ENCODE measurements at places on chromosomes 5 and 9.

DNA sequence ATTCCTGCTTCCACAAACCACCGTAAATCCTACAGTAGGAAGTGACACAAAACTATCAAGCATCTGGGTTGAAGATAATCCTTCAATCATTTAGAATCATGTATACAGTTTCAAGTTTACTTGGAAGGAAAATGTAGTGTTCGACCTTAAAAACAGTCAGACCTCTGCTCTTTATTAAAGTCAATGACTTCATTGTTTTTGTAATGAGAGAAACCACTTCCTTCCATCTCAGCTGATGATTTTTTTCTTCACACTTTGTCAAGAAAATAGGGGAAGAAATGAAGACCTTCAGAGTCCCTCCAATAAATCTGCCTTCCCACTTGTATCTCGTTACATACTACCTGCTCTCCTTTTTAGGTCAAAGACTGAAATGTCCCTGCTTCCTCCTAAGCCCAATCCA, 30.1 kb downstream of the TUSC1 start:
- no peak for DNase-seq
- no peaks in the 10 kb centered on the region for H3K4me1 ChIP-seq
- no peak overlapping the region for H3K4me3 ChIP-seq
- H3K27me3 ChIP-seq, result no peaks in the 10 kb centered on the region
- H3K36me3 ChIP-seq, result no peaks in the 10 kb centered on the region
- H3K27ac ChIP-seq, result no peak overlapping the region

- no peaks in the 10 kb centered on the region for H3K27me3 ChIP-seq
- no peaks in the 10 kb centered on the region for H3K36me3 ChIP-seq
- H3K4me3 ChIP-seq, result no peak overlapping the region
- DNase-seq, result no peak
- H3K4me1 ChIP-seq, result no peaks in the 10 kb centered on the region
Measured at GRCh38 chr5:34564710-34565235, 91.4 kb upstream of the RAI14 start.

GRCh38 chr9:128428644-128429512, 8.2 kb downstream of the CERCAM start:
- DNase-seq, result no peak
- no peaks in the 10 kb centered on the region for H3K27me3 ChIP-seq
- no peaks in the 10 kb centered on the region for H3K36me3 ChIP-seq

- no peak overlapping the region for H3K4me3 ChIP-seq
- H3K36me3 ChIP-seq, result no peaks in the 10 kb centered on the region
- H3K27me3 ChIP-seq, result no peaks in the 10 kb centered on the region
- DNase-seq, result no peak
- H3K4me1 ChIP-seq, result no peaks in the 10 kb centered on the region
Measured at GRCh38 chr5:149672701-149673476, 57.2 kb upstream of the PPARGC1B start.

DNA sequence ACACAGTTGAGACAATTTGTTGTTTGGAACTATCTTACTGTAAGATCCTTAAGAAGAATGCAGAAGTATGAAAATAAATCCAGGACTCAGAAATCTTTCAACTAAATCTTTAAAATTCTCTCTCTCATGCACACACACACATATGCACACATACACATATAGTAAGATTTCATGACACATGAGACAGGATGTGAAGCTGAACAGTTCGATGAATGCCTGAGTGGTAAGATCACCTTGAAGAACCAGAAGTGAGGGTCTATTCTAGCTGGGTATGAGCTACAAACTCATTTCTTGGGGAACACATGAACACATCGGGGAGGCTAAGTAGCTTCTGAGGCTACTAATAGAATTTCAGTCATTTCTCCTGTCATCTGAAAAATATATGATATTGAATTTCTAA, 153.6 kb downstream of the TMC1 start:
- H3K4me3 ChIP-seq, result no peak overlapping the region
- no peak for DNase-seq
- no peak overlapping the region for H3K27ac ChIP-seq
- H3K27me3 ChIP-seq, result no peaks in the 10 kb centered on the region
- H3K36me3 ChIP-seq, result no peaks in the 10 kb centered on the region

GRCh38 chr5:80860924-80861613, 99.1 kb upstream of the RASGRF2 start:
- H3K27me3 ChIP-seq, result no peaks in the 10 kb centered on the region
- H3K4me3 ChIP-seq, result no peak overlapping the region
- H3K27ac ChIP-seq, result no peak overlapping the region
- DNase-seq, result no peak
- H3K4me1 ChIP-seq, result no peaks in the 10 kb centered on the region

GRCh38 chr9:20178197-20178596, 389.4 kb upstream of the SLC24A2 start:
- no peak for DNase-seq
- no peaks in the 10 kb centered on the region for H3K27me3 ChIP-seq
- no peaks in the 10 kb centered on the region for H3K4me1 ChIP-seq
- no peak overlapping the region for H3K27ac ChIP-seq
- no peaks in the 10 kb centered on the region for H3K36me3 ChIP-seq

GRCh38 chr9:125106285-125106893, 36.9 kb downstream of the SCAI start:
- no peak overlapping the region for H3K4me3 ChIP-seq
- H3K27me3 ChIP-seq, result no peaks in the 10 kb centered on the region
- DNase-seq, result no peak
- H3K27ac ChIP-seq, result no peak overlapping the region

GRCh38 chr9:107460153-107461023, 29.2 kb downstream of the KLF4 start:
- H3K4me1 ChIP-seq, result peaks cover 3% of the 10 kb centered on the region
- no peak for DNase-seq
- no peak overlapping the region for H3K4me3 ChIP-seq
- no peak overlapping the region for H3K27ac ChIP-seq

DNA sequence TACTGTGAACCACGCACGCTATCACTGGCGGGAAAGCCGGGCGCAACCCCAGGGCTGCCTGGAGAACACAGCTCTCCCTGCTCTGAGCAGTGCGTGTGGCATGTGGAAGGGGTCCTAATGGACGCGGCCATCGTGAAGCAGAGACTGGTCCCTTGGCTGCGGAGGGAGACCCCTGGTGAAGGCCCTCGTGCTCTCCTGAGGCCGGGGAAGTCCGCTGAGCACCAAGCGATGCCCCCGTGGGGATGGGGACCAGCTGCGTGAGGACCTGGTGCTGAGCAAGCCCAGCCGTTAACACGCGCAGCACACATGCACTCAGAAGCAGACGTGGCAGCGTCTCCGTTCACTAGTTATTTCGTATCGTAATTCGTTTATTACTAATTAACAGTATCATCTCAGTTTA, 24.4 kb downstream of the SLC12A7 start:
- H3K27ac ChIP-seq, result no peak overlapping the region
- no peaks in the 10 kb centered on the region for H3K27me3 ChIP-seq
- no peak overlapping the region for H3K4me3 ChIP-seq

GRCh38 chr5:141834331-141834730, 43.9 kb downstream of the PCDH1 start:
- no peak overlapping the region for H3K27ac ChIP-seq
- H3K4me3 ChIP-seq, result no peak overlapping the region
- no peaks in the 10 kb centered on the region for H3K4me1 ChIP-seq
- no peaks in the 10 kb centered on the region for H3K36me3 ChIP-seq

DNA sequence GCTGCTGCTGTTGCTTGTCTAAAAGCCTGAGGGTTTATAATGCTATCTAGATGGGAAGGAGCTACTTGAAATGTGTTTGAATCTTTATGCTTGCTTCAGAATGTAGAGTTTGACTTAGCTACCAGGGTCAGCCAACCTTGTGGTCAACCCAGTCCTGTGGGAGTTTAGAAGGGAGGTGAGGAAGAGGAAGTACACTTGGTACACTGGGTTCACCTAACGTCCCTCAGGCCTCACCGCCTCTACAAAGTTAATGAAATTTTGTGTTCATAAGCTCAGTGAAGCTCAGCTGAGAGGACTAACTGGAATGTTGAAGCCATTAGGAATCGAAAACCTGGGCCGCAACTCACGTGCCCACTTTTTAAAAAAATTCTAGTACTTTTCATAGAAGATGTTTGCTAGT, 10.7 kb downstream of the IQGAP2 start:
- no peak for DNase-seq
- no peaks in the 10 kb centered on the region for H3K27me3 ChIP-seq
- H3K4me1 ChIP-seq, result peaks cover 15% of the 10 kb centered on the region
- H3K27ac ChIP-seq, result no peak overlapping the region

GRCh38 chr9:92952906-92953610, 5.7 kb downstream of the FGD3 start:
- H3K4me3 ChIP-seq, result no peak overlapping the region
- H3K4me1 ChIP-seq, result no peaks in the 10 kb centered on the region
- H3K36me3 ChIP-seq, result no peaks in the 10 kb centered on the region
- H3K27me3 ChIP-seq, result no peaks in the 10 kb centered on the region

DNA sequence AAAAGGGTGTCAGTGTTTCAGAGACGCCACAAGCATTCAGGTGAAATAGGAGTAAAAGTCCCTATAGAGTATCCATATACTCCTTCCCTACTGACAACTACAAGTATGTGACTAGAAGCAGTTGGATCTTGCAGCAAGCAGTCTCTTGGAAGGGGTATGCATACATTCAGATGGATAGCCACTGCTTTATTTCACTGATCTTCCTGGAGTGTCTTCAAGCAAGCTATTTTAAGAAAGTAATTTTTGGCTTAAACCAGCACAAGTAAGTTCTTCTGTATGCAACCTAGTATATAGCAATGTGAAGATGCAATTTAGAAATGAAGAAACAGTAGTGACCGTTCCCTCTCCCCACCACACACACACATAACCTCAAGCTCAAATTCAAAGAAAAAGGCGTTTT, 446.8 kb upstream of the CDH18 start:
- no peaks in the 10 kb centered on the region for H3K36me3 ChIP-seq
- no peak overlapping the region for H3K4me3 ChIP-seq
- no peak for DNase-seq
- H3K27ac ChIP-seq, result no peak overlapping the region
- no peaks in the 10 kb centered on the region for H3K4me1 ChIP-seq

DNA sequence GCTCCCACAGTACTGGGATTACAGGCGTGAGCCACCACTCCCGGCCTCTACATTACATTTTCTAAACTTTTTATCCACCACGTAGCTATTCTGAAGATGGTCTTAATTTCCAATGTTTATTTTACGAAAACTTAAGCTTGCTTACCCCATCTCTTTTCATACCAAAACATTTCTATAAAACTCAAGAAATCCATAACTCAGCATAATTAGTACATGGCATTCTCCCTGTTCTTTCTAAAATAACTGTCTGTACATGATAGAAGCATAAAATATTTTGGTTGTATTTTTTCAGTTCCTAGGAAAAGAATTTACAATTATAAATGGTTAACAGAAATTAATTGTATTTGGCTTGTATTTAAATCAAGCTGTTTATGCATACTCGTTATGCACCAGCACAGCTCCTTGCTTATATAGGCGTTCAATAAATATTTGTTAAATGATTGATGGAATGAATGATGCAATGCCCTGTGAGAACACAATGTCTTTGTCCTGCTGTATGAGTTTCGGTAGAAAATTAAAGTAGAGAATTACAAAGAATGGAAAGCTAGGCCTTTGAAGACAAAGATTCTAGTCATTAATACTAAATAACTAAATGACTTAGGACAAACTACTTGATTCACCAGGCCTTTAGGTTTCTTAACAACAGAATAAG, 384.2 kb downstream of the EFNA5 start:
- H3K4me1 ChIP-seq, result no peaks in the 10 kb centered on the region
- H3K27ac ChIP-seq, result no peak overlapping the region
- peaks cover 3% of the 10 kb centered on the region for H3K27me3 ChIP-seq
- H3K36me3 ChIP-seq, result no peaks in the 10 kb centered on the region

GRCh38 chr5:166561759-166562158, 1729.7 kb upstream of the WWC1 start:
- no peak for DNase-seq
- H3K36me3 ChIP-seq, result no peaks in the 10 kb centered on the region
- H3K27ac ChIP-seq, result no peak overlapping the region
- H3K4me1 ChIP-seq, result peaks cover 7% of the 10 kb centered on the region
- no peak overlapping the region for H3K4me3 ChIP-seq
- no peaks in the 10 kb centered on the region for H3K27me3 ChIP-seq

Measured in liver (tissue), 10 donors.